ENCODE measurements at places on chromosomes 7 and 10.
A peak's percentile ranks its signal among the peaks of the same experiment; 100 is the strongest.

DNA sequence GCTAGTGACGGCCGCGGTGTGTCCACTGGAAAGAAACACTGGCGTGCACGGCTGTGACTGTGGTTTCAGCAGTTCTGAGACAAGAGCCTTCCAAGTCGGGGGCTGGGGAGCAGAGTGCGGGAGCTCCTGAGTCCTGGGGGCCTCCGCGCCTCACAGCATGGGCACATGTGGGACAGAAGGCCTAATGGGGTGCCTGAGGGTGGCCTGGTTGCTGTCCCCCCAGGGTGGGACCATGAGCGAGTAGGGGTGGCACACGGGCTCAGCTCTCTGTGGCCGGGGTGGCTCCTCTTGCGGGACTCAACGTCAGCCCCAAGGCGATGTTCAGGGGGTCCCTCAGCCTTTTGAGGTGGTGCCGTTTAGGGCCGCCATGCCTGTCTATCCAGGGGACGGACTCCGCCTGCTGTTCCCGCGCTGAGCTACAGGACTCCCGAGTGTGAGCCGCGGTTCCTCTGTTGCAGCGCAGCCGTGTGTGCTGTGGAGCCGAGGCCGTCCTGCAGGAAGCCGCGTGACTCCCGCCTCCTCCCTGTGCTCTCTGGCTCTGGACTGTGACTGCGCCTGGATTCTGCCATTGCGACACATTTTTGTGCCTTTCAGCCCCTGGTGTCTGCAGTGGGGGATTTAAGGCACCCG lies 23.5 kb upstream of the CHST12 start:
- no peak for DNase-seq

- no peak for DNase-seq
Measured at GRCh38 chr10:85610381-85611092, 756.1 kb downstream of the GRID1 start.

DNA sequence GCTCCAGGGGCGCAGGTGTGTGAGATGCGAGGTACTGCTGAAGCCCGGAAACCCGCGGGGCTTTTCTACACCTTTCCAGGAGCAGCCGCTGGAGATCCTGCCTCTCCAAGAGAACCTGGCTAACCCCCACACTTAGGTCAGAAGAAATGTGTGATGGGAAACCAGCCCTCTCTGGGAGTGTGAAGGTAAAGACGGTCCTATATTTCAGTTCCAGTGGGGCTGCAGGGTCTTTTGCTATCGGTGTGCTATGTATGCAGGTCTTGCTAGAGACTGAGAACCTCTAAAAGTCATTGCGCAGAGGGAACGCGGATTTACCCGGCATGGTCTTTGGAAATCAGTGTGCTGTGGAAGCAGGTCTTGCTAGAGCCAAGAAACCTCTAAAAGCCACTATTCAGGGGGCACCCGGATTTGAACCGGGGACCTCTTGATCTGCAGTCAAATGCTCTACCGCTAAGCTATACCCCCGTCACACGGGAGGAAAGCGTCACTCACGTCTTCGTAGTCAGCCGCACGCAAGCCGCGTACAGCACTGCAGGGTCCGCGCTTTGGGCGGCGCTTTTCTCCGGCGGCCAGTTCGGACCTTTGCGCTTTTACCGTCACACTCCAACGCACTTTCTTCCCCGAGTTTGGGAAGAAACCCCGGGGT lies 46.0 kb downstream of the ZNF777 start:
- DNase-seq: peak; percentile 15

DNA sequence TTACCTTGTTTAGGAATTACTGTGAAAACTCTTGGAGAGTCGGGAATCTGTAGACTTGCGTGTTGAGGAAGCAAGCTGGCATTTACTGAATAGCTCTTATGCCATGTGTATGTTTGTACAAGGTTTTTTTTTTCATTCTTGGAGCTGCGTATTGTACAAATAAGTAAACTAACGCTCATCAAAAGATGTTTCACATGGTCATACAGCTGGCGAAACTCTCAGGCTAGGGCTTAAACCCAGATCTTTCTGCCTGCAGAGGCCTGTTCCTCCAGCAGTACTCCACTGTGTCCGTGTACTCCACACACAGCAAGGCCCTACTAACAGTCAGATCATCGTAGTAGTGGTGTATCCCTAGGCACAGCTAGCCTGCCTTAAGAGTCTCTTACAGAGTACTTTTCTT lies 7.4 kb downstream of the EDRF1 start:
- no peak for DNase-seq

- DNase-seq: no peak
Measured at GRCh38 chr7:158111049-158111751, 476.4 kb downstream of the PTPRN2 start.

DNA sequence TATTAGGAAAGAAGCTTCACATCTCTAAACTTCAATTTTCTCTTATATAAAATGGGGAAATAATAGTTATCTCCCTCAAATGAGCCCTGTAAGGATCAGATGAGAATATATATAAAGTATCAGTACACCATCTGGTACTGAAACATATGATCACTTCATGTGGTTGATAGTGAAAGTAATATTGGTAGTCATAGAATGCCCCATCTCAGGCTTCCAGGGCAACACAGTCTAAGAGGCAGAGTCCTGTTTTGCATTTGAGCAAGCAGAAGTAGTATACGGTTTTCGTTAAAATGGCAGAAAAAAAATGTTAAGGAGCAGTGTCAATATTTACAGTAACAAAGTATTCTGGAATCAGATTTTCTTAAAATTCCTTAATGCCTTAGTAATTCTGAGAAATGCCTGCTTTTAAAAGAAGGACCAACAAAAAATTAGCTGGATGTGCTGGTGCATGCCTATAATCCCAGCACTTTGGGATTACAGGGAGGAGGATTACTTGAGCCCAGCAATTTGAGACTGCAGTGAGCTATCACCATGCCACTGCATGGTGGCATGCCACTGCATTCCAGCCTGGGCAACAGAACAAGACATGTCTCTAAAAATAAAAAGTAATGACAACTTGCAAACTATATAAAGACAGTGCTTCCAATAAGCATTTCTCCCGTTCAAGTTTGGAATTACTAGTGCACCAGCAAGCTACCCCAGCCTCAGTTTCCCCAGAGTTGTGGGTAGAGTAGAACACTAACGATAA lies 19.8 kb downstream of the KBTBD2 start:
- DNase-seq: no peak

DNA sequence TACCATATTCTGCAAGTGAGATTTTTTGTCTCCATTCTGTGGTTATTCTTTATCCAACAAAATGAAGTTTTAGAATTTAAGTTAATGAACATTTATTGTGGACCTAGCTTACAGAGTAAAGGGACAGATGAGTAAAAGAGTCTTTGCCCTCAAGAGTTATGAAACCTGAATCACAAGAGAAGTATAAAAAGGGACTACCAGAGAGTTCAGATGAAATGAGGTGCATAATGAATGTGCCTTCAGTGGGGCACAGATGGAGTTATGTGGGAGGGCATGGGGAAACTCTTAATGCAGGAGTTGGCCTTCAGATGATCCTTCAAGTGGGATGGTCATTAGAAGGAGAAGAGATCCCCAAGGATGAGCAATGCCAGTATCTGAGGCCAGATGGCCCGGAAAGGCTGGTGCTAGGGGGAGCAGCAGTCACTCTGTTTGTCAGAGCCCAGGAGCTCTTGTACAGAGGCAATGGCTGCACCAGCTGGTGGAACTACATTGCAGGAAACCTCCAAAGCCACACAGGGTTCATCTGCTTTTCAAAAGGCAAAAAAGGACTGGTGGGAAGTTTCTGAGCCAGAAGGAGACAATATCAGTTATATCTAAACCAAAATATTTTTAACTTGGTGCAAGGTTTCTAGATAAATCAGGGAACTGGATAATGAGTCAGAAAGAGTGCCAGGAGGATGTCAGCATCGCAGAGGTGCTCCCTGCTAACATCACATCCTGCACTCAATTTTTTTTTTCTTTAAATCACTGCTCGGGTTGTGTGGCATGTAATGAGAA lies 162.0 kb downstream of the KLF6 start:
- no peak for DNase-seq

- DNase-seq: no peak
Measured at GRCh38 chr7:151429560-151430331, 10.2 kb downstream of the CRYGN start.

- peak; percentile 42 for DNase-seq
Measured at GRCh38 chr10:43824934-43825333, 176.3 kb upstream of the ZNF32 start.

GRCh38 chr7:132520591-132521280 lies 55.5 kb downstream of the PLXNA4 start:
- DNase-seq: no peak

GRCh38 chr7:135744938-135745702 lies 3.5 kb downstream of the FAM180A start:
- peak; percentile 37 for DNase-seq

- no peak for DNase-seq
Measured at GRCh38 chr7:30464231-30464671, 14.3 kb downstream of the NOD1 start.

GRCh38 chr7:135745703-135746312 lies 2.8 kb downstream of the FAM180A start:
- DNase-seq: peak; percentile 96

GRCh38 chr7:34787586-34787985 lies 129.6 kb downstream of the NPSR1 start:
- DNase-seq: no peak

DNA sequence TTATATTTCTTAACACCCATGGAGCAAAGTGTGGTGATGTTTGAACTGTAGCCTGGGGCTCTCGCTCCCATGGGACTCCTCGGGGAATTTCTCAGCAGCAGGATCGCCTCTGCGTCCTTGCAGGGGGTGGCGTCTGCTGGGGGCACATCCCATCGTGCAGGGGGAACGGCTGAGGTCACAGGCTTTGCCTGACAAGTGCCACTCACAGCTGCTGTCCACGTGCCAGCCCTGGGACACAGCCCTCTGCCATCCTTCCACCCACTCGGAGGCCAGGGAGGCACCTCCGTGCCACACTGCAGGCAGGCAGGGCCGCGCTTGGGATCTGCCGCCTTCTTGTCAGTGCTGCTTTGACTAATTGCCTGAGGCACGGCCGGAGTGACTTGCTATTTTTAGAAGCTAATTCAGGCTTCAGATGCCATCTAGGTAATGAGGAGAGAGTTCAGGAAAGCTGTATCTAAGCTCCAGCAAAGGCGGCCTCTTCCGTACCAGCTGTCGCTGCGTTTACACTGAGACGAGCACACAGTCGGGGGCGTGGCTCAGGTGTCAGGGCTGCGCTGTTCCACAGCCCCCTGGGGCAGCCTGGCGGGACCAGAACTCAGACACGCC lies 45.7 kb downstream of the PITRM1 start:
- no peak for DNase-seq

- no peak for DNase-seq
Measured at GRCh38 chr7:151697942-151698341, 178.2 kb upstream of the RHEB start.

DNA sequence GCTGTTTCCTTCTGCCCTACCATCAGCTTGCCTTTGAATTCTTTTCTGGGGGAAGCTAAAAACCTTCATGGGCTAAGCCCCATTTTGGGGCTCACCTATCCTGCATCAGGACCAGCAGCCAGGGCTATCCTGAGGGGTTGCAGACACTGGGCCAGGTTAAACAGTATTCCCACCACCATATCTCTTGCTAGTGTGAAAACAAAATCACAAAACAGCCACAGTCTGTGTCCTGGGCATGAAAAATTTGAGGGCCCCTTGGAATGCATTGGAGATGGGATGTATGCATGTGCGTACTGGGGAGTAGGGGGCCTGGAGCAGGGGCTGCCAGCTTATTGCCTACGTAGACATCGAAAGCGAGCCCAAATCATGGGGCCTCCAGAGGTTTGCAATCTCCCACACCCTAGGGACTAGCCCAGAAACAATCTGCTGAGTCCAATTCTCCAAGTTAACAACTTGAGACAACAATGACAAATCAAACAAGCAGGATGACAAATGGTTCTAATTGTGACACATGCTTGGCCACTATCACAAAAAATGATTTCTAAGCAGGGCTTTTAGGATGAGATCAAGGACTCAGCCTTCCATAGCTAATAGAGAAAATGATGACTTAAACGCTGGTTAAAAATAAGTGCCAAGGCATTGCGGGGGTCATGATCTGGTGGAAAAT lies 557.1 kb downstream of the KCNMA1 start:
- no peak for DNase-seq

DNA sequence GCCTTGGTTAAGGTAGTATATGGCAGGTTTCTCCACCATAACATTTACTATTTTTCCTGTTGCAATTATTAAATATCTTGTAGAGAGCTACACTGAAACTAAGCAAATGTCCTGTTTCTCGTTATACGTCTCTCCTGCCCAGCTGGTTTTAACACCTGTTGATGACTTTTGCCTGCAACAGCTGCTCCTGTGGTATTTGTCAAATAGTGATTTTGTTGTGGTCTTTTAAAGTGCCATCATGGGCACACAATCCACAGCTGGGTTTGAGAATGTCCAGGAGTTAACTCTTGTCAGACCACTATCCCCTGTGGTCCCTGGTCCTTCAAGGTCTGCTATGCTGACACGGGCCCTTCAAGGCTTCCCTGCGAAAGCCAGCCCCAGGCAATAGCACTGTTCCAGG lies 24.9 kb upstream of the SEC61G start:
- DNase-seq: no peak

DNA sequence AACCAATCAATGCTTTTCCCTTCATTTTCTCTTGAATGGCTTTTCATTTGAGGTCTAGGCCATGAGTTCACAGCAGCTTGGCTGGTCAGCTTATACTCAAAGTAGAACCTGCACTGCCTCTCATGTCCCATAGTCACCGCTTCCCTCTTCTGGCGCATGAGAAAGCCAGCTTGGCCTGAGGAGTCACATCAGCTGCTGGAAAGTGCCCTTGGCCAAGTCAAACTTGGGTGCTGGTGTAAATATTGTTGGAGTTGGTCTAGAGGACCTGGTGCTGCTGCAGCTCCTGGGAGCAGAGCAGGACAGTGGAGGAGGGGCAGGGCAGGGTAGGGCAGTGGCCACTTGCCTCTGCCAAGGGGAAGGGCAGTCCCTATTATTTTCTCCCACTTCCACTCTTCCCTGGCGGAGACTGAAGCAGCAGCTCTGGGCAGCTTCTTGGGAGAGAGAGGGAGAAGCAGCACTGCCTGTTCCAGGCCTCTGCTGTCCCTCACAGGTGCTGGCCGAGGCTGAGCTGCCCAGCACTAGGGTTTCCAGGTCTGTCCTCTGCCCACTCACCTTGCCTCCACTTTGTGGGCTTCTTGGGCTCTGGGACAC lies 12.8 kb downstream of the UBE2D4 start:
- peak; percentile 60 for DNase-seq

- no peak for DNase-seq
Measured at GRCh38 chr10:35465673-35466072, 129.4 kb downstream of the CCNY start.

GRCh38 chr10:78390817-78391216 lies 357.2 kb downstream of the RPS24 start:
- DNase-seq: no peak

GRCh38 chr7:55155351-55156117 lies 136.7 kb downstream of the EGFR start:
- DNase-seq: no peak

- no peak for DNase-seq
Measured at GRCh38 chr7:85196696-85197095, 9.8 kb upstream of the SEMA3D start.

DNA sequence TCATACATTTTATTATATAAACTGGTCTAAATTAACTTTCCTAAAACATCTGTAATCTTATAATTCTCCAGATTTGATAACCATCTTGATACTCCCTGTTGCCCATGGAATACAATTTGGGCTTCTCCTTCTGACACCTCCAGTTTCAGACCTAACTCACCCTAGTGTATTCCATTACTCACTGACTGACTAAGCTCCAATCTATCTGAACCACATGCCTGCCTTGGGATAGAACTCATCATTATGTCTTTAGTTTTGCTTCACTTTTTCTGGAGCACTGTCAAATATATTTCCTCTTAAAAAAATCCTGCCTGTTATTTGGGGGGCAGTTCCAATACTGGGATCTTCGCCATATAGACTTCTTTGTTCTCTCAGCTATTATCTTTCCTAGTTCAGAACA lies 4.9 kb upstream of the FOXP2 start:
- no peak for DNase-seq
